ENCODE measurements at places on chromosomes 6 and 20.

DNA sequence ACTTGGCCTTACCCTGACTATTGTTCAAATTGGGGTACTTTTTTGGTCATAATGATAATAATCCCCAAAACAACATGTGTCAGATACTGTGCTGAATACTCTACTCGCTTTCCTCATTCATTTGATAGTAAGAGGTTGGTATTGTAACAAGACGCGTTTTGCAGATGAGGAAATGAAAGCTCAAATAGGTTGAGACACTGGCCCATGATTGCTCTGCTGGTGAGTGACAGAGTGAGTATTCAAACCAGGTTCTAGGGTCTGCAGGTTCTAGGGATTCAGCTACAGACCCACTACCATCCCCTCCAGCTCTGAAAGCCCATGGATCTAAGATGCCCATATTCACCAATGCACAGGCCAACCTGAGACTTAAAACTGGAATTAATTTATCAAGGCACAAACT is 1.3 kb upstream of the ENPP4 start:
- no peak for DNase-seq

GRCh38 chr20:33061658-33062028 is 7.9 kb downstream of the BPIFB3 start:
- DNase-seq = no peak

DNA sequence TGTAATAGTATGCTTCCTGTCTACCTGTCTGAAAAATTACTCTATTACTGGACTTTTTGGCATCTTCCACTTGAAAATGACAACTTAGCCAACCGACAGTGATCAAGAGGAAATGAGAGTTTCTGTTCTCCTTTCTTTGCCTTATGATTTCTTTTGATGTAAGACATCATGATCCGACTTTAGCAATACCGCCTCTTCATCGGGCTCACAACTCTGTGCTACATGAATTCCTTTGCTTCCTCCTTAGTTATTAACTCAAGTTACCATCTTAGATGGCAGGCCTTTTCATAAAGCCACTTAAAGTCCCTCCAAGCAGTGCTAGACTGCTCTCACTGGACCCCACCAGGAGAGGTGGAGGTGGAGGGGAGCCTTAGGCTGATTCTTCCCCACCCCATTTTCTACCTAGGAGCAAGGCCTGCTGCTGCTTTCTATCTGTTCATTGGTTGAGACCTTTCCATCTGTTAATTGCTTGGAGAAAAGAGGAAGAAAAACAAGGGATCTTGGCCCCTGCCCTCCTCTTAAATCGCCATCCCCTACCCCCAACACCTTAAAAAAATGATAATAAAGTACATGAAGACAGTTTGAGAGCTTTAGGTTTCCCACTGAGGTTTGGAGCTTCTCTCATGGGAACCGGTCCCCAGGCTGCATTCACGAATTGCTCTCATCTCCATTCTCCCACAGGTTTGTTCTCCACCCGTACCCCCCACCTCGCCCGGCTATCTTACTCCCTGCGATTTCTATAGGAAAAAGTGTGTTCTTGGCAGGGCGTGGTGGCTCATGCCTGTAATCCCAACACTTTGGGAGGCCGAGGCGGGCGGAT is 21.6 kb upstream of the MCM3 start:
- no peak for DNase-seq

DNA sequence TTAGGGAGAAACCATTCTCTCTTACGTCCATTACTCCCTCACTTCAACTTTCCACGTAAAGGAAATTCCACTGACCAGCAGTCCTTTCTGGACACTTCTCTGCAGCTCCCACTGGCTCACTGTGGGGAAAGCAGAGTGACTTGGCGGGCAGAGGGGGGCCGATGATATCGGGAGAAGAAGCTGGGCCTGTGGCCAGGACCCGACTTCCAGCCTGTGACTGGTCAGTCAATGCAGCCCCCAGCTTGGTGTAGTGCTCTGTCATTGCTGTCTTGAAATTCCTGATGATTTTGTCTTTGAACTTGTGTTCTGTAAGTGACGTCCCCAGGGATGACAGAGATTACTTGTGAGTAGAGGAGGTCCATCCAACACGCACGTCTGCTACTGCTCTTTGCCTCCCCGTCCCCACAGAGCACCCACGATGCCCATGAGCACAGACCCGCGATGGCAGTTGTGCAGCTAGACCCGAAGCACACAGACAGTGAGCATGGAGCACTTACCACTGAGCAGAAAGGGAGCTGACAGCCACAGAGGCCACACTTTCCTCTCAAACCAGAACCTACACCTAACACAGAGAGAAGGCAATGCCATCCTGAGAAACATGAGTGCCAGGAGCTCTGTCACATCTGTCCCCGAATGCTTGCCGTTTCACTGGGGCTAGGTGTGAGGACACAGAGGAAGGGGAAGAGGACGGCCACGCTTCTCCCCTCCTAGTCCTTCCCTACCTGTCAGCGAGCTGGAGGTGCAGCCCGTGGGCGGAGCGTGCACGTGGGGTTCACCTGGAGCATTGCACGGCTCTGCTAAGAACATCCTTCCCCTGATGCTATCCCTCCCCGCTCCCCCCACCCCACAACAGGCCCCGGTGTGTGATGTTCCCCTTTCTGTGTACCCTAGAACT is 25.7 kb downstream of the DACT2 start:
- DNase-seq = no peak

DNA sequence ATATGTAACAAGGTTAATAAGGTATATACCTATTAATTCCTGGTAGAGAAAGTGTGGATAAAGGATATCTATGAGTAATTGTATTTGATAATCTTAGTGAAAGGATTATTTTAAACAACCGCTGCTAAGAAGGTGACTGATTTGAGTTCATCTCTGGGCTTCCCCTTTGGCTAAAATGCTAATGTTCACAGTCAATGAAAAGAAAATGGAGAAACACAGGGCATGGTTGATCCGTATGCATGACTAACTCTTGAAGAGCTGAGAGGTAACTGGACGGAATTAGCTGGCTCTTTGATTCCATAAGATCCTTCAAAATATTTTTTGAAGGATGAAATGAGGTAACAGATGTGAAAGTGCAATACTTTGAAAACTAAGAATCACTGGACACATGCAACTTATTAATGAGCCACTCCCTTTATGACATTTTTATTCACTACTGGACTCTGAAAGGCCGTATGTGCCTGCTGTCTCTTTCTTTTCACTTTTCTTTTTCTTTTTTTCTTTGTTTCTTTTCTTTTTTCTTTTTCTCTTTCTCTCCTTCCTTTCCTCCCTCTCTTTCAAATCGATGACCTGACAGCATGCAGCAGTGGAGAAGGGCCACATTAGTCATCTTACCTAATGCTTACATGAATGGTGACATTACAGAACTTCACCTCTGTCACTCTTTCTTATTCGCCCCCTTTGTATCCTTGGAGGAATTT is 464.6 kb downstream of the CDKAL1 start:
- DNase-seq = no peak

GRCh38 chr20:52972965-52973819 is 1.0 kb downstream of the TSHZ2 start:
- DNase-seq = peak; percentile 57

DNA sequence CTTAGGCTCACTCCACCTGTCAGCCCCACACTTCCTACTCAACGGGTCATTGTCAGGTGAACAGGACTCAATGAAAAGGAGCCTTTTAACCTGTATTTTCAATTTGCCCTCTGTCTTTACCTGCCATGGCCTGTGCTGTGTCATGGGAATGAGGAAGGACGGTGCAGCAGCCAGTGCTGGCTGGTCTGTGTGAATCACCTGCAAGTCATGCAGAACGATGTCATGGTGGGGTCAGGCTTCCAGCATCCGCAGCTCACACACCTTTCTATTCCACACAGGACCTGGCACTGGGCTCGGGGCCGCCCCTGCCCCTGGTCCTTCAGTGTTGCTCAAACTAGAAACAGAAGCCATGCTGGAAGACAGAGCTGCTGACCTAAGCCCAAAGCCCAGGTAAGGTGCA is 188.7 kb upstream of the GMDS start:
- no peak for DNase-seq

DNA sequence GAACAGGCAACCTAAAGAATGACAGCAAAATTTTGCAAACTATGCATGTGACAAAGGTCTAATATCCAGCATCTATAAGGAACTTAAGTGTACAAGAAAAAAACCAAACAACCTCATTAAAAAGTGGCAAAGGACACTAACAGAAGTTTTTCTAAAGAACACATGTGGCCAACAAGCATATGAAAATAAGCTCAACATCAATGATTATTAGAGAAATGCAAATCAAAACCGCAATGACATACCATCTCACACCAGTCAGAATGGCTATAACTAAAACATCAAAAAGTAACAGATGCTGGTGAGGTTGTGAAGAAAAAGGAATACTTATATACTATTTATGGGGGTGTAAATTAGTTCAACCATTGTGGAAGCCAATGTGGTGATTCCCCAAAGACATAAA is 5.5 kb downstream of the RFPL4B start:
- no peak for DNase-seq

DNA sequence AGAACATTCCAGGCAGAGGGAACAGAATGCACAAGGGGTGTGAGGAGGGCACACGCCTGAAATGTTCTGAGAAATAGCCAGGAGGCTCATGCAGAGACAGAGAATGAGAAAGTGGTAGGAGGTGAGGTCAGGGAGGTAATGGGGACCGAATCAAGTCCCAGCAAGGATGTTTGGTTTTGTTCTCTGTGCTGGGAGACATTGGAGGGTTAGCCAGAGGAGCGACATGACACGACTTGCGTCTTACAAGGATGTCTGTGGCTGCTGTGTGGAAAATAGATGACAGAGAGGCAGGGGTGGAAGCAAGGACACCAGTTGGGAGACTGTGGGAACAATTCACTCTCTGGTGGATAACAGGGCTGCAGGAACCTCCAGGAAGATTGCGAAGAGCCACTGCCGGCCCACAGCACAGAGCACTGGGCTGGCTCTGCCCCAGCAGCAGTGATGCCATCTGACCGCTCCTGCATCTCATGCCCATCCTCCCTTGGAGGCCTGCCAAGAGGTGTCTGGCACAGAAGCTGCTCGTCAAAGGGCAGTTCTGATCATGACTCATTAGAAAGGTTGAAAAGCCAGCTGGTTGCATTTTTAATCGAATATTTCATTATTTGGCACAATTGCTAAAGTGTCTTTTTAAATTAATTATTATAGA is 57.7 kb upstream of the CD83 start:
- DNase-seq = no peak

DNA sequence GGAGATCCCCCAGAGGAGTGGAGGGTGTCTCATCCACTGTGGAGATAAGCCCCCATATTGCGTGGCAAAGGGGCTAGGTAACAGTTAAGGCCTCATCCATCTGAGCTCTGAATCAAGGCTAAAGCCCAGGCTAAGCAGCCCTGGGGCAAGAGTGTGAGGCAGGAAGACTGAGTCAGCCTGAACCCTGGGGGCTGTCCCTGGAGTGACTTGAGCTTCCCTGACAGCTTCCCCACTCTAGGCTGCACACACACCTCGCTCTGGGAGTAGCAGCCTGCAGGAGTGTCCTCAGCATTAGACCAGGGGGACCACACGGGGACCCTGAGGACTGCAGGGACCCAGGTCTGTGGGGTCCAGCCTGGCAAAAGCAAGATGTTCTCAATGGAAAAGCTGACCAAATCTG is 27.9 kb downstream of the UBD start:
- DNase-seq = peak; percentile 48

DNA sequence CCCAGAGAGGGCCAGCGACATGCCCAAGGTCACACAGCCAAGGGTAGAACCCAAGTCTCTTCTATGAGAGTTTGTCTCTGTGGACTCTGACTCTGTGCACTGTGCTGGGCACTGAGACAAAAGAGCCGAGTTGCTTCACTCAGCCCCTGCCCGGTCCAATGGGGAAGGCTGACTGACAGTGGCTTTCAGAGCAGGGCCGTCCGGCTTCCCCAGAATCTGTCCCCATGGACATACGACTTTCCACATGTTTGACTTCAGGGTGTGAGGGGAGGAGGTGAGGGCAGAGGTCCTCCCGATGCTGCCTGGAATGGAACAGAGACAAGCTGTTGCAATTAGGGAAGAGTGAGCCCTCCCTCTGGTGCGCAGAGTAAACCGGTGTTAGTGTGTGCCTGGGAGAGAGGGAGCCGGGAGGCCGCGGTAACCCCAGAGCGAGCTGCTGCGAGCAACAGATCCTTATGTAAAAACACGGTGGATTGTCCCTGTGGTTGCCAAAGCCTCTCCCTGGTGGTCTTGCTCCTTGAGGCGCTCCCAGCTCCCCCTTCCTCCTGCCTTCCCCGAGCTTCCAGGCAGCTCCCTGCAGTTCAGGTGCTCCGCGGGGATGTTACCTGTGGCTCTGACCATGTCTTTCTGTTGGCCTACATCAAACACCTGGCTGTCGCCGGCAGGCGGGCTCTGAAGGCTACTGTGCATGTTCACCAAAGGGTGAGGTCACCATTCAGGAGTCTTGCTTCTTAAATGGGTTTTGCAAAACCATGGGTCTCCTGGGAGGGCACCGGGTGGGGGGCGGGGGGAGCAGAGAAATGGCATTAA is 672 bp downstream of the SIRPA start:
- no peak for DNase-seq

DNA sequence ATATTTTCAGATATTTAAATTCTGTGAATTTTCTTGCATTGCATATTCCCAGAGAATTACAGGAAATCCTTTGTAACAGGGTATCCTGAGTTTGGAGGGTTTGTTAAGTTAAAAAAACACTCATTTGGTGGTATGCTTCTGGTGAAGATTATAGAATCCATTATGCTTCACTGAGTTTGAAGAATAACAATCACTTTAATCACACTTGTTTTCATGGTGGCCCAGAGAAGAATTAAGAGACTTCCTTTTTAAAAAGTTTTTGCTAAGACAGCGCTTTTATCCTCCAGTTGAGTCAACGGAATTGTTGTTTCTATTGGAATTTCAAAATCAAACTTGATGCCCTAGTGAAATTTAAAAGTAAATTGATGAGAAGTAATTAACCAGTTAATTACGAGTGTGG is 17.4 kb downstream of the PLEKHG1 start:
- no peak for DNase-seq

DNA sequence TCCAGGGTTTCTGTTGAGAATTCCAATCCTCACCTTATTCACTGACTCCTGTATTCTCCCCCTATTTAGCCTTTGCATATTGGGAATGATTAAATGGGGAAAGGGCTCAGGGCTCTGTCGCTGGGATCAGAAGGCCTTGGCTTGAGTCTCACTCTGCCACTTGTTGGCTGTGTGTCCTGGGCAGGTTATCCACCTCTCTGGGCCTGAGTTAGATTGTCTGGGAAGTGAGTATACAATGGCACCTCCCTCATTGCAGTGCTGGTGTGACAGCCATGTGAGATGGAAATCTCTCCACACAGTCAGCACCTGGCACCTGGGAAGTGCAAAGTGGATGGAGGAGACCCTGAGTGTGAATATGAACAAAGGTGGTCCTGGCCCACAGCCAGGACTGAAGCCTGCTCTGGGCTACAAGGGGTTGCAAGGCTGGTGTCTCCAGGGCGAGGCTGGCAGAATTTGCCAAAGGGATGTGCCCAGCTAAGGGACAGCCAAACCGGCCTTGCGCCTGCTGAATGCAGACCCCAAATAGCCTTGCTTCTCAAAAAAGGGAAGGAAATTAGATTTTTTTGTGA is 200.0 kb upstream of the PMEPA1 start:
- no peak for DNase-seq

GRCh38 chr6:107082045-107082444 is 33.3 kb downstream of the BEND3 start:
- DNase-seq = no peak
